Natural killer cell (primary cell): ENCODE measurements at places on chromosomes 1 and 21. TPM values are rescaled to one million over a fixed set of nuclear protein-coding genes. Genes with fewer than 3 reads are reported as not detected.

- no peak overlapping the region for H3K27ac ChIP-seq
- no peaks in the 10 kb centered on the region for H3K27me3 ChIP-seq
- DNase-seq: peak; percentile 28
- H3K4me3 ChIP-seq: no peak overlapping the region
- no peaks in the 10 kb centered on the region for H3K4me1 ChIP-seq
These were observed 30.7 kb upstream of the KIAA1614 start for GRCh38 chr1:180881806-180882509.

GRCh38 chr1:205255941-205256780 lies 28.4 kb downstream of the TMCC2 start:
- H3K27ac ChIP-seq: no peak overlapping the region
- no peaks in the 10 kb centered on the region for H3K4me1 ChIP-seq
- peak; percentile 75 for DNase-seq
- H3K27me3 ChIP-seq: no peaks in the 10 kb centered on the region
- H3K4me3 ChIP-seq: no peak overlapping the region

DNA sequence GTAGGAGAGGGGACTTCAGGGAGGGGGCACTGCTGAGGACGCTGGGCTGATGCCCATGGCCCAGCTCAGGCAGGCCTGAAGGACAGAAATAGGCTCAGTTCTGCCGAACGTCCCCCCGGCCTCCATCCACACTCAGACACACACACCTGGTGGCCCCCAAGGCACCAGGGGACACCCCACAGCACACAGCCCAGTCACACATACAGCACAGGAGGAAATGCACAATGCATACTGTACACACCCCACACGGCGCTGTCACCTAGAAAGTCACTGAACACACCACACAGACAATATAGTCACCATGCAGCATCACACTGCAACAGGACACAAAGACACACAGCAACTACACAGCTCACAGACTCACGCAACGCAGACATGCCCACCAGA lies 562 bp downstream of the SYTL1 start:
- H3K4me1 ChIP-seq: peaks cover 55% of the 10 kb centered on the region
- H3K36me3 ChIP-seq: peaks cover 17% of the 10 kb centered on the region
- H3K27ac ChIP-seq: peak overlapping the region; percentile 92
- DNase-seq: peak; percentile 67
- H3K4me3 ChIP-seq: peak overlapping the region; percentile 80

Gene FCRL6
- 138 TPM for total RNA-seq

Gene TEKT2
- total RNA-seq: 0.24 TPM

Gene YOD1
- 20.6 TPM for total RNA-seq
